ENCODE measurements at places on chromosomes 5 and 9.

DNA sequence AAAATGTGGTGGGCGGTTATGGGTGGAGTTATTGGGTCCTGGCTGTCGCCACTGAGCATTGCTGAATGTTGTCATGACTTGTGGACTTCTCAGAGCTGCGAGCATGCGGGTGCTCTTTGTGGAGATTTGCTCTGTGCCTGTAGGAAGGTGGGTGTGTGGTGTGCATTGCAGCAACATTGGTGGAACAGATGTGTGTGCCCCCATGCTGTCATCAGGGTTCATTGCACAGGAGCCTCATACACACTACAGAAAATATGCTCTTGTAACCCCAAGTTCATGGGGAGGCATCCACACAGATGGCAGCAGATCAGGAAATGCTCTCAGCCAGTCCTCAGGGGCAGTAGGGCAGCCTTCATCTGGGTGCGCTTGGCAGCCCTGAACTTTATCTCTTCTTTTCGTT lies 55.9 kb upstream of the PHF2 start:
- no peak for DNase-seq

GRCh38 chr9:115596021-115596745 lies 478.2 kb upstream of the TNC start:
- no peak for DNase-seq

GRCh38 chr5:87579678-87580077 lies 166.9 kb upstream of the CCNH start:
- DNase-seq = no peak

DNA sequence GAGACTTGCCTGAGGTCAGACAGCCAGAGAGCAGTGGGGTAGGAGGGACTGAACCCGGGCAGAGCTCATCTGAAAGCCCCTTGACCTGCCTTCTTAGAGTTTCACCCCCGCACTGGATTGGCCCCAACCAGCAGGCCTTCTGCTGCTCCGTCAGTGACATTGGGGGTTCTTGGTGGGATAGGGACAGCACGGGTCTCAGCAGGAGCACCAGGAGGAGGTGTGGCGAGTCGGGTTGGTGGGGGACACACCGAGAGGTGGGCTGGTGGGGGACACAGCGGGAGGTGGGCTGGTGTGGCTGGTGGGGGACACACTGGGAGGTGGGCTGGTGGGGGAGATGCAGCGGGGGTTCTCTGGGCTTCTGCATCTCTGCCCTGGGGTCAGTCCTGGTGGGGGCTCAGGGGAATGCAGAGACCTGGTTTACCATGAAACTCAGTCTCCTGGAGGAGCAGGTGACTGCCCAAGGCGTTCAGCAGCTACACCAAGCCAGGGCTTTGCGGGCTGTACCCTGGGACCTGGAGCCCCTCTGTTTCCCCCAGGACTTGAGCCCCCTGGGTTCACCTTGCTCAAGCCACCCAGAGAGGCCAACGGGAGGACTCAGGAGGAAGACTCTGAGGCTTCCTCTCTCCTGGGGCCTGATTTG lies 28.1 kb upstream of the RNU6ATAC start:
- DNase-seq = no peak

DNA sequence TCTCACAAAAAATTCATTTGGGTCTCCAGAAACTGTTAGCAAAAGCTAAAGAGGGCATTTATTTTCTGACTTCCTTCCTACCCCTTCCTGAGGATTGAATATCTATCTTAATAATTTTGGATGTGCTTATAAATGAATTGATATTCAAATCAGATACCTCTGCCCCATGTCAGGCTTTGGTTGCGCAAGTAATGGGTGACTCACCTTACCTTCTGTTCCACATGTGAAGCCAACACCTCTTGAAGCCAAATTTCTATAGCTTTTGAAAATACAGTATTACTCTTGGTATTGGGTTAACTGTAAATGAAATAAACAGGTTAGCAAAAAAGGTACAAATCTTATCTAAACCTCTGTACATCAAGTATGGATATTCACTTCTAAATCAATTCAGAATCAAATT lies 122.0 kb downstream of the PRDM6 start:
- DNase-seq = no peak

DNA sequence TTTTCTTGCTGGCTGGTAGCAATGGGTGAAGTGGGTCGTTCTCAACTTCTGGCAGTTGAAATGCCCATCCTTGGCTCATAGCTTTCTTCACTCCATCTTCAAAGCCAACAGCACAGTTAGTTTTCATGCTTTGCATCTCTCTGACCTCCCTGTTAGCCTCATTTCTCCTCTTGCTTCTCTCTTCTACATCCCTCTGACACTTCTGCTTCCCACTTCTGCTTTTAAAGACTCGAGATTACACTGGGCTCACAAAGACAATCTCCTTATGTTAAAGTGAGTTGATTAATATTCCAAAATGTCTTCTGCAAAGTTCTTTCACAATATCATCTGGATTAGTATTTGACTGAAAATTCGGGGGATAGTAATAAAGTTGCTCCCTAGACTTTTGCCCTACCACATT lies 684.8 kb upstream of the CCNG1 start:
- DNase-seq = no peak

- no peak for DNase-seq
Observed at GRCh38 chr5:43615445-43616184, 12.6 kb downstream of the NNT start.

DNA sequence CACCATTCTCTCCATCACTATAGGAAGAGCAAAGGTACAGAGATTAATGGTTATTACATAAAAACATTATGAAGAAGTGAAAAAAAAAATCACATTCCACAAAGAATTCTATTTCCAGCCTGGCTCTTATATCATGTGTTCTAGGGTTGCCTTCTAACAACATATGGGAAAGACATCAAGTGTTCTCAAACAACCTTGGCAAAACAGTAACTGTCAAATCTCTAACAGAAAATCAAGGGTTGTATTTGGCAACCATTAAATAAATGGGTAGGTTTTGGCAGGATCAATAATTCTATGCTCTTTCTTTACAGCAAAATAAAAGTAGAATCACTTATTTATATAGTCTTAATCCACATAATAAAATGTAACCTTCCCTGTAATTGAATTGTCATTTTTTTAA lies 728.9 kb downstream of the MAT2B start:
- no peak for DNase-seq

- no peak for DNase-seq
Observed at GRCh38 chr5:170584450-170585058, 80.7 kb downstream of the KCNIP1 start.

GRCh38 chr9:82757924-82758323 lies 305.0 kb downstream of the RASEF start:
- DNase-seq = no peak
